ENCODE measurements at places on chromosomes 12 and 14. TPM values are rescaled to one million over a fixed set of nuclear protein-coding genes. Genes with fewer than 3 reads are reported as not detected.

TAS2R50 gene
- total RNA-seq = 1.5 TPM

MANSC1 gene
- 56.5 TPM for total RNA-seq

KRT85 gene
- total RNA-seq = not detected

HOXC5 gene
- not detected for total RNA-seq

DIO2 gene
- not detected for total RNA-seq

- H3K27ac ChIP-seq = no peak overlapping the region
- no peak overlapping the region for H3K4me3 ChIP-seq
- peak; percentile 46 for DNase-seq
- H3K27me3 ChIP-seq = no peaks in the 10 kb centered on the region
- no peaks in the 10 kb centered on the region for H3K36me3 ChIP-seq
Observed at GRCh38 chr12:132089407-132089910, 54.7 kb downstream of the DDX51 start.

GRCh38 chr14:31229638-31230572 lies 22.3 kb upstream of the HECTD1 start:
- H3K4me3 ChIP-seq = no peak overlapping the region
- H3K36me3 ChIP-seq = no peaks in the 10 kb centered on the region
- H3K4me1 ChIP-seq = no peaks in the 10 kb centered on the region

DNA sequence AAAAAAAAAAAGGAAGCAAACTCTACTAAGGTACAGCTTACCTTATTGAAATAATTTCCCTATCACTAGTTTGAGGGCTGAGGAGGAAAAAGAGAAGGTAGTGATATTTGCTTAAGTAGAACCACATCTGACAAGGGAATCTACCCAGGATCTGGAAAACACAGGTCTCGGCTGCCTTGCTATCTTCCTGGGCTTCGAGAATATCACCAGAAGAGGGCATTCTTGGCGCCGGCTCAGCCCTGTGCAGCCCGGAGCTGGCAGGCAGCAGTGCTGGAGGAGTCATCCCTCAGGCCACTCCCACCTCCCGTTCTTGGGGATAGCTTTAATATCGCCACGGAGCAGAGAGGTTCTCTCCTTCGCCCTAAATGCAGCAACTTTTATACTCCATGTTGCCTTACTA lies 1181.2 kb downstream of the VRK1 start:
- H3K4me3 ChIP-seq = no peak overlapping the region
- no peaks in the 10 kb centered on the region for H3K36me3 ChIP-seq
- DNase-seq = no peak
- H3K27ac ChIP-seq = no peak overlapping the region

DNA sequence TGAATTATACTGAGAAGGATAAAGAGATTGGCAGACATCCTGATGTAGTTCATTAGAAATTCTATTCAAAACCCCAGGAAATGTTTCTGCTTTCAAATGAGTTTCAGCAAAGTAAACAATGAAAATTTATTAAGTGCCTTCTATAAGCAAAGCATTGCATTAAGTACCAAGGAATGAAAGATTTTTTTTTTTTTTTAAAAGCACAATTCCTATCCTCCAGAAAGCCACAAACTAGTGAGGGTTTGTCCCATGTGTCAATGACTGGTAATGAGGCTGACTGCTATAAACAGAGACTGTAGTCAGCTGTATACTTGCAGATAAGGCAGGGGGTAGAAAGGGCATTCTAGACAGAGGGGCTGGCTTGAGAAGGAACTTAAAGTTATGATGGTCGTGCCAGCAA lies 6.7 kb downstream of the ANO4 start:
- no peak overlapping the region for H3K4me3 ChIP-seq
- no peaks in the 10 kb centered on the region for H3K4me1 ChIP-seq
- DNase-seq = no peak
- no peaks in the 10 kb centered on the region for H3K36me3 ChIP-seq
- no peaks in the 10 kb centered on the region for H3K27me3 ChIP-seq

DNA sequence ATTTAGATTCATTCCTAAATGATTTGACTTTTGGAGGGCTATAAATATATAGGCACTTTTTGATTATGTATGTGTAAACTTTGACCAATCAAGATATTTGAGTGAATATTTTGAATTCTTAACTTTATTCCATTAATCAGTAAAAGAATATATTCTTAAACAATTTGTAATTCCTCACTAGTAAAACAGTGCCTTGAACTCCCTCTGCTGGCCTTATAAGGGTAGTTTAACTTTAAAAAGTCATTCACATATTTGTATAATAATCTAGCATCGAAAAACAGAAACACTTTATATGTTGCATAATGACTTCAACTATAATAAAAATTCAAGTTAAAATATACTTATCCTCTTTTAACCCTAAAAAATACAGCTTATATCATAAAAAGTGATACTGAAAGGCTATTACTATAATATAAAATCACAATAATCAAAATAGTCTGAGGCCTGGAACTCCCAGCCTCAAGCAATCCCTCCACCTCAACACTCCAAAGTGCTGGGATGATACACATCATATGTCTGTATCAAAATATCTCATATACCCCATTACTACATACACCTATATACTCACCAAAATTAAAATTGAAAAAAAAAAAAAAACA lies 31.2 kb downstream of the CCDC59 start:
- no peaks in the 10 kb centered on the region for H3K27me3 ChIP-seq
- H3K4me3 ChIP-seq = no peak overlapping the region
- DNase-seq = peak; percentile 28
- no peaks in the 10 kb centered on the region for H3K36me3 ChIP-seq
- no peak overlapping the region for H3K27ac ChIP-seq

- no peak overlapping the region for H3K4me3 ChIP-seq
- H3K36me3 ChIP-seq = no peaks in the 10 kb centered on the region
- DNase-seq = peak; percentile 92
- H3K27ac ChIP-seq = peak overlapping the region; percentile 83
Observed at GRCh38 chr12:93089805-93090569, 160.9 kb upstream of the EEA1 start.

DNA sequence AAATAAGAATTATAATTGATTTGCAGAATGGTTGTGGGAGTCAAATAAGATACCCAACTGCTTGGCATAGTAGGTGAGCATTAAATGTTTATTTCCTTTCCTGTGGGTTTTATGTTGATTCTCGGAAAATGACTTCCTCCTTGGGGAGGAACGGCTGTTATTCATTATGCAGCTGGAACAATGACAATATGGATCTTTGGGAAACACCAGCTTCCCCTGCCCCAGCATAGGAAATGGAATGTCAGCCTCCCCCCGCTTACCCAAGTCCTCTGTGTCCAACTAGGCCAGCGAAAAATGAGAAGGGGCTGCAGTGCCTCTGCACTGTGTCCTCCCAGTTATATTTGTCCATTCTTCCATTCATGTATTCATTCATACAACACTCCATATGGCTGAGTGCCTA lies 11.7 kb upstream of the CCDC177 start:
- peaks cover 20% of the 10 kb centered on the region for H3K4me1 ChIP-seq
- no peaks in the 10 kb centered on the region for H3K36me3 ChIP-seq
- H3K27me3 ChIP-seq = no peaks in the 10 kb centered on the region
- no peak overlapping the region for H3K4me3 ChIP-seq

- peaks cover 11% of the 10 kb centered on the region for H3K4me1 ChIP-seq
- no peaks in the 10 kb centered on the region for H3K27me3 ChIP-seq
- no peaks in the 10 kb centered on the region for H3K36me3 ChIP-seq
Observed at GRCh38 chr14:23559010-23559925, 3.2 kb downstream of the THTPA start.

- no peak overlapping the region for H3K27ac ChIP-seq
- H3K27me3 ChIP-seq = peaks cover 2% of the 10 kb centered on the region
- H3K4me3 ChIP-seq = no peak overlapping the region
Observed at GRCh38 chr14:28744126-28744525, 22.5 kb upstream of the FOXG1 start.

DNA sequence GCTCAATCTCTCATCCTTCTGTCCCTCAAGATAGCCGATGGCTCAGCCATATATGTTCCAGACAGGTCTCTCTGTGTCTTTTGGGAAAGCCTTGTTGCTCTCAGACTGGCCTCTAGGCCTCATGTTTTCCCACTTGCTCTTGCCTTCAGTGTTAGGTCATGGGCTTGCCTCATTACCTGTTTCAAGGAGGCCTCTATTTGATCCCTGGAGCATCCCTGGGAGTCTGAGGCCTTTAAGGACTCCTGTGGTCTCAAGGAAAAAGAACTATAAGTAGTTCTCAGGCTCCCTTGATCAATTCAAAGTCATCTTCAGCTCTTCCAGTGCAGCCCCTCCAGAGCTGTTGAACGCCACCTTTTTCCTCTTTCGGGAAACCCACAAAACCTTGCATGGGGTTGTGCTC lies 47.9 kb downstream of the NTF3 start:
- no peak overlapping the region for H3K4me3 ChIP-seq
- H3K36me3 ChIP-seq = no peaks in the 10 kb centered on the region
- H3K4me1 ChIP-seq = no peaks in the 10 kb centered on the region
- no peak overlapping the region for H3K27ac ChIP-seq
- no peak for DNase-seq

GRCh38 chr14:90693413-90693812 lies 122.8 kb downstream of the TTC7B start:
- H3K4me3 ChIP-seq = no peak overlapping the region
- peaks cover 8% of the 10 kb centered on the region for H3K4me1 ChIP-seq
- no peak for DNase-seq
- no peaks in the 10 kb centered on the region for H3K27me3 ChIP-seq
- no peak overlapping the region for H3K27ac ChIP-seq

- DNase-seq = no peak
- H3K27ac ChIP-seq = no peak overlapping the region
- H3K4me1 ChIP-seq = no peaks in the 10 kb centered on the region
Observed at GRCh38 chr14:51202914-51203665, 37.0 kb upstream of the TMX1 start.

- H3K27me3 ChIP-seq = no peaks in the 10 kb centered on the region
- H3K4me1 ChIP-seq = peaks cover 15% of the 10 kb centered on the region
- H3K27ac ChIP-seq = peak overlapping the region; percentile 37
- H3K36me3 ChIP-seq = no peaks in the 10 kb centered on the region
- no peak overlapping the region for H3K4me3 ChIP-seq
- peak; percentile 82 for DNase-seq
Observed at GRCh38 chr12:77751939-77752338, 78.8 kb upstream of the NAV3 start.

- no peak overlapping the region for H3K27ac ChIP-seq
- DNase-seq = no peak
- no peak overlapping the region for H3K4me3 ChIP-seq
- no peaks in the 10 kb centered on the region for H3K36me3 ChIP-seq
- H3K27me3 ChIP-seq = no peaks in the 10 kb centered on the region
- peaks cover 11% of the 10 kb centered on the region for H3K4me1 ChIP-seq
Observed at GRCh38 chr12:52204095-52204930, 12.5 kb upstream of the KRT80 start.

- H3K27me3 ChIP-seq = no peaks in the 10 kb centered on the region
- peak; percentile 42 for DNase-seq
- H3K27ac ChIP-seq = no peak overlapping the region
- H3K36me3 ChIP-seq = no peaks in the 10 kb centered on the region
- no peaks in the 10 kb centered on the region for H3K4me1 ChIP-seq
- no peak overlapping the region for H3K4me3 ChIP-seq
Observed at GRCh38 chr12:85448548-85449139, 168.6 kb downstream of the ALX1 start.

GRCh38 chr14:91397965-91398591 lies 19.5 kb downstream of the CCDC88C start:
- H3K36me3 ChIP-seq = no peaks in the 10 kb centered on the region
- no peaks in the 10 kb centered on the region for H3K27me3 ChIP-seq
- no peak overlapping the region for H3K27ac ChIP-seq
- peaks cover 38% of the 10 kb centered on the region for H3K4me1 ChIP-seq
- DNase-seq = no peak
